Gastrocnemius medialis (tissue), 4 donors: ENCODE measurements at places on chromosomes 5 and 9.
A peak's percentile ranks its signal among the peaks of the same experiment; 100 is the strongest.

DNA sequence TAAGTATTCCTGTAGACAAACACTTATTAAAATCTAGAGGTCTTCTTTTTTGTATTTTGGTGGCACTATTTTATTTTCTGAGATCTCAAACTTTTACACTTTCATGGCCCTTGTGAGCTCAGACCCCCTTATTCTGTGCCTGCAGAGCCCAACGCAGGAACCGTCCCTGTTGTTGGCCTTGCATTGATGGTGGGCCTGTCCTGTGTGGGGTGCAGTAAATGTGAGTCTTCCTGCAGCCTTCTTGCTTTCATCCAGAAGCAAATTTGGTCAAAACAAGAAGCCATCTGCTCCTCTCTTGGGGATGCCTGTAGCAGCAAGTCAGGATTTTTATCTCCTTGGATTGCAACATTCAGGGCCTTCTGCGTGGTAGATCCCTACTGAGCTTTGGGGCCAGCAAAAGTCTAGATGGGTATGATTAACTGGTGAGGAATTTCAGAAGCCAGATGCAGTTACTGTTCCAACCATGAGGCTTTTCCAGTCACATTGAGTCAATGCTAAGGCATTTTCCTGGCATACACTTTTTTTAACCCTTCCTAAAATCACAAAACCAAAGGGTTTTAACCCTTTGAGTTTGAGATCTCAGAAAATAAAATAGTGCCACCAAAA, 31.7 kb downstream of the BASP1 start:
- DNase-seq = no peak

- DNase-seq = no peak
Measured at GRCh38 chr5:169580964-169581363, 2.6 kb upstream of the SPDL1 start.

GRCh38 chr5:15014809-15015208, 143.2 kb upstream of the ANKH start:
- no peak for DNase-seq

- no peak for DNase-seq
Measured at GRCh38 chr5:169716287-169716686, 79.2 kb downstream of the DOCK2 start.

DNA sequence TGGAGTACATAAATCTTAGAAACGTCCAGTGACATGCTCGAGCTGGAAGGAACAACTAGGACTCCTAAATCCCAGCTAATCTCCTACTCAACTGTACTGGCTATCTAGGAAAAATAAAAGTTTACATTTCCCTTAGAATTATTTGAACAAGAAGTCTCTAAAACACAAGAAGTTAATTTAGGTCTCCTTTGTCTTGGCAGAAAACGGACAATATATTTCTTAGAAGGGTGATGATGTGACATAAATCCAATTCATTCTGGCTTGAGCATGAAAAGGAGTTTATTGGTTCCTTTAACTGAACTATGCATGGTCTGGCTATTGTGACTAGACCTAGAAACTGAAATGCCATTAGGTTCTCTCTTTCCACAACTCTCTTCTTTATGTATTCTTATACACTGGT, 1242.2 kb upstream of the DMAC1 start:
- no peak for DNase-seq

GRCh38 chr9:100731038-100731556, 153.2 kb downstream of the CAVIN4 start:
- no peak for DNase-seq

GRCh38 chr5:169242175-169242848, 58.6 kb downstream of the SLIT3 start:
- DNase-seq = no peak

GRCh38 chr9:129432297-129433154, 188.4 kb downstream of the C9orf50 start:
- peak; percentile 73 for DNase-seq

DNA sequence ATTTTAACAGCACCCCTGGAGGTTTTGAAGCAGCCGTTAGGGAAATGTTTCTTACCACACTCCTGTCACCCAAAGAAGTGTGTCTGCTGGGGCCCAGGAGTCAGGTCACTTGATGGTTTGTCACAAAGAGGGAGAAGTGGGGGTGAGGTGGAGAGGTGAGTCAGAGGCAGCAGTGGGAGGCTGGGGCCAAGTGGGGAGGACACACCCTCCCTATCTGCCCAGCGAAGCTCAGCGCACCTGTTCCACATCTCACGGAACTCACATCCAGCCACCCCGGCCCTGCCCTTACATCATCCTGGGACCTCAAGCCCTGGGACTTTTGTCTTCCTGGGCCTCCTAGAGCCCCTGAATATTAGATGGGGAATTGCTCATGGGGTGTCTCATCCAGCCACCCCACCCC, 171.1 kb upstream of the SMIM23 start:
- no peak for DNase-seq

DNA sequence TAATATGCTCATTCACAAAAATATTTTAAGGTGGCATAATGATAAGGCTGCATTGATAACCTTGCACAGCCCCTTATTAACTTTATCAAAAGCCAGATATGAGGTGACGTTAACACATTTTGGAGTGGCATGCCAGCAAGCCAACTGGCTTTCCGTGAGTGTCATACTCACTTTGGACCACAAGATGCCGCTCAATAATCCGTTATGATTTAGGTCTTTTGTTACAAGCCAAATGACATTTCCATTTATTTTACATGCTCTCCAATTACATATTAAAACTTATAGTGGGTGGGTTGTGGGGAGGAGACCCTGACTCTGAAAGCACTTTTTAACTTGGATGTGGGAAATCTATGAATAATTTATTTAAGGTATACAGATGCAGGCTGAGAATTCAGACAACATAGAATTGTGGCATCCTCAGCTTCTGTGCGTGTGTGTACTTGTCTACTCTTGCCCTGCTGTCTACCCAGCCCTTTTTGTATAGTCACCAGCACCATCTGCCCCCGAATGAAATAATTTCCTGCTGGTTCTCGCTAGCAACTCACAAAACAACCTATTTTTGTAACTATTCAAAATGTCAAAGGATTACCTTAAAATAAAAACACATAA, 305.1 kb downstream of the PSAT1 start:
- no peak for DNase-seq

- no peak for DNase-seq
Measured at GRCh38 chr9:131105952-131106351, 9.6 kb downstream of the AIF1L start.

DNA sequence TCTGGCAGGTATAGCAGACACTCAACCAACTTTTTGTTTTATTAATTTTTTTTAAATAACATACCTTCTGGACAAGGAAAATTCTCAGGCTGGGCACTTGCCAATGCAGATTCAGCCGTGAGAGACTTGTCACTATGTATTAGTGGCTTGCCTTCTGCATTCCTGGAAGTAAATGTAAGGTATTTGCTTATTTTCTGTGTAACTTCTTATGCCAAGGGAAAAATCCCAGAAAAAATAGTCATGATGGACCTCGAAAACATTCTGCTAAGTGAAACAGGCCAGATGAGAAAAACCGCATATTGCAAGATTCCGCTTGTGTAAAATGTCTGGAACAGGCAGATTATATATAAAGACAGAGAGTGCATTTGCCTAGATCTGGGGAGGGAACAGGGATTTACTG, 260.3 kb upstream of the DAPK1 start:
- no peak for DNase-seq

- no peak for DNase-seq
Measured at GRCh38 chr9:113355040-113355596, 5.8 kb downstream of the BSPRY start.
